Suppressor macrophage (primary cell): ENCODE measurements at places on chromosomes 1 and 21.

GRCh38 chr1:47437447-47438164, at the start of gene FOXD2:
FOXD2 (plus strand) TSS chr1:47438044; CDS start chr1:47438136, 92 bp downstream.
- peak; percentile 96 for DNase-seq

DNA sequence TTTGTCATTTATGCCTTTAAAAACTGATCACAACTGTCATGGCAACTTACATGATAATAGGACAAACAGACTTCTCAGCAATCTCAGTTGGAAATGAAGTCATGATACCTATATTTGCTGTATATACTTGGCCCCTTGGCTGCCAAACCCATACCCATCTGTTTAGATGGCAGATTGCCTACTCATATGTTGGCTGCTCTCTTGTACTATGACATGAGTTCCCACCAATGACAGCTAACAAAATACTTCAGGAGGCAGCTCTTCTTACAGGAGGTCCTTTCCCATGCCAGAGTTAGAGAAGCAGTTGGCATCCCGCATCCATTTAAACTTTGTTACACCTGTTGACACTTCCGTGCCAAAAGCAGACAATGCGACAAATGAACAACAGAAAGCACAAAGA, 603.1 kb upstream of the ADGRL2 start:
- no peak for DNase-seq

DNA sequence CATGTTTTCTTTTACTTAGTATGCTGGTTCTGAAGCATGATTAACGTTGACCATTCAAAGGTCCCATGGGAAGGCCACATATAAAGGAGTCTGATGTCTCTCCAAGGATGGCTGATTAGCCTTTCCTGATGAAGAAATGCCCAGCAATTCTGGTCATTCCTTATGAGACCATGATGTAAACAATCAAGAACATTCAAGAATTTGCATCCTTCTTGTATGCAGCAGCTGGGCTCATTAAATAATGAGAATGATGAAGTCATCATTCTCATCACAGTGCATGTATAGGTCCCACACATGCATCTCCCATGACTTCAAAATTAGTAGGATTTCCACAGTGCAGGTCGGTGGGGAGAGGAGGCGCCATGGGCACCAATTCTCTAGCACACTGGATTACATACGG, 85.4 kb downstream of the APP start:
- no peak for DNase-seq

DNA sequence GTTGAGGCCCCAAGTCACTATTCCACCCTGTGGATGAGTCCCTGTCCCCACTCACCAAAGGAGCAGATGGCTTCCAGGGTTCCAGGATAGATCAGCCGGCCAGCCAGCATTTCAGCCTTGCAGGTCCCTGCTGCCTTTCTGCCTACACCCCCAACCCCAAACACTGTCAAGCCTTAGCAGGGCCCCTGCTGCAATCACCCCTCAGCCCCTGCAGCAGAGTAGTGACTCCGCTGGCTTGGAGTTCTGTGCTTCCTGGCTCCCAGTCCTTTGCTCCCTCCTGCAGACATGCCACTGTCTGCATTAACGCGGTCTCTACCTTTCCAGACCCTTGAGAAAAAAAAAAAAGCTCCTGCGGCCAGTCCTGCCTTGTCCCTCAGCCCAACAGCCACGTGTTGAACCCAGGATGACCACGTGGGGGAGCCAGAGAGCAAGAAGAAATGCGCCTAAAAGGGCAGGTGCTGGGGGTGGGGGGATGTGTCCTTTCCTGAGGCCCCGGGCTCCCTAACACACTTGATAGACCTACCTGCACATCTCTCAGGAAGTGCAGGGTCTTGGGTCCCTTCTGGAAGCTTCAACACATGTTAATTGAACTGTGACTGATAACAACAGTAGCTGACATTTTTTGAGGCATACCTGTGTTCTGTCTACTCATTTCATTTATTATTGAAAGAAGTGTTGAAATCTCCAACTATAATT, 37.4 kb downstream of the RASSF5 start:
- peak; percentile 64 for DNase-seq

DNA sequence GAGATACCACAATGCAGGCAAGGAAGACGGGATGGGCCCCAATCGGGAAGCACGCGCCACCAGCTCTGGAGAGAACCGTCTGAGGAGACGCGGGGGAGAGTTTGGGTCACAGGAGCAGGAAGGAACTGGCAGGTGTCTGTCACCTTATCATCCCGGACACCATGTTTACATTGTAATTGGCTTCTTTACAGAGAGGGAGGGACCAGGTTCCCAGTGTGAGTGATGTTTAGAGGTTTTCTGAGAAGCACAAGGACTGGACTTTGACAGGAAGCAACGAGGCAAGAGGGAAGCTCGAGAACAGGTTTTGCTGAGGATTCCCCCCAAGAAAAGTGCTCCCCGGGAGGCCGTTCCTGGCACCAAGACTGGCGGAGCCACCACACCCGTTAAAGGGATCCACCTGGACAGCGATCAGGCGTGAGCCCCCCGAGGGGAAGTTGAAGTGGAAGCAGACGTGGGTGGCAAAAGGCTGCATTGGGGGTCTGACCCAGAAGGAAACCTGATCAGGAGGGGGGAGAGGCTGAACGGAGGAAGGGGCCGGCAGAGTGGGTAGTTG, 957 bp downstream of the EPS15 start:
- DNase-seq: peak; percentile 59

- no peak for DNase-seq
These were observed 28.3 kb downstream of the TGFBR3 start for GRCh38 chr1:91857557-91858239.

DNA sequence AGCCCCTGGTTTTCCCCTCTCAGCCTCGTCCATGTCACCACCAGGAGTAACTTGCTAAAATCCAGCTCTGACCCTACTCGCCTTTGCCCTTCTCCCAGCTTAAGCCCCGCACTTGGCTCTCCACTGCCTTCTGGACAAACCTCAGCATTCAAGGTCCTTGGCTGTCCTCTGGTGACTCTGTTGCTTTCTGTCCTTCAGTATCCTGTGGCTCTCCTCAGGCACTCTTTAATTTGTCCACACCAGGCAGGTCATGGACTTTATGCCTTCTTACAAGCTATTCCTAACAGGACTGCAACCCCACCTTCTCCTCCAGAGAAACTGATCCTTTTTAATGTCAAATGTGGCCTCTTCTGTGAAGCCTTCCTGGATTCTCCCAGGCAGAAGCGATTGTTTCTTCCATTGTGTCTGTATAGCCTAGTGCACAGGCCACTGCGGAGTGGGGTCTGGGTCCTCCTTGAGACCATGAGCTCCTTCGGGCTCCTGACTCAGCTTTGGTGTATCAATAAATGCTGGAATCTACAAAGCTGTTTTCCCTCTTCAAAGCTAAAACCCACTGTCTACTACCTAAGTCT, 26.7 kb upstream of the CTPS1 start:
- no peak for DNase-seq

- peak; percentile 5 for DNase-seq
These were observed 74.6 kb downstream of the CAMK2N1 start for GRCh38 chr1:20411196-20411980.

DNA sequence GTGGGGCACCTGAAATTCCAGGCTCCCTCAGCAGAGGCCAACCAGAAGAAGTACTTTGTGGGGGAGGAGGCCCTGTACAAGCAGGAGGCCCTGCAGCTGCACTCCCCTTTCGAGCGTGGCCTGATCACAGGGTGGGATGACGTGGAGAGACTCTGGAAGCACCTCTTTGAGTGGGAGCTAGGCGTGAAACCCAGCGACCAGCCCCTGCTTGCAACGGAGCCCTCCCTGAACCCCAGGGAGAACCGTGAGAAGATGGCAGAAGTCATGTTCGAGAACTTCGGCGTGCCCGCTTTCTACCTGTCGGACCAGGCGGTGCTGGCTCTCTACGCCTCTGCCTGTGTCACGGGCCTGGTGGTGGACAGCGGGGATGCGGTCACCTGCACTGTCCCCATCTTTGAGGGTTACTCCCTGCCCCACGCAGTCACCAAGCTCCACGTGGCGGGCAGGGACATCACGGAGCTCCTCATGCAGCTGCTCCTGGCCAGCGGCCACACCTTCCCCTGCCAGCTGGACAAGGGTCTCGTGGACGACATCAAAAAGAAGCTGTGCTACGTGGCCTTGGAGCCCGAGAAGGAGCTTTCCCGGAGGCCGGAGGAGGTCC, 634 bp downstream of the ACTRT2 start:
- no peak for DNase-seq

DNA sequence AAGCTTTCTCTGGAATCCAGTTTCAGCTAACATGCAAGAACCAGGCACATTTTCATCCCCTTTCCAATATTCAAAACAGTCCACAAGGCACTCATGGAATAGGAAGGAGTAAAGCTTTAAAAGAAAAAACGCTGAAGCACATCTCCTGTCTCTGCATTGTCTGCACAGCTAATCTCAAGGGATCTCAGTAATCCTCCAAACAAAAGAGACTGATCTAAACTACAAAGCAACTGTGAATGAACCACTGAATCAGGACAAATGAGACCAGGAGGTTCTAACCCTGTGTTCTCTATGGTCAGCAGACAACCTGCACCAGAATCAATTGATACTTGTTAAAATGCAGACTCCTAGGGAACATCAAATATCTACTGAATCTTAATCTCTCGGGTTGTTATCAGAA, 399.0 kb downstream of the HHAT start:
- no peak for DNase-seq

DNA sequence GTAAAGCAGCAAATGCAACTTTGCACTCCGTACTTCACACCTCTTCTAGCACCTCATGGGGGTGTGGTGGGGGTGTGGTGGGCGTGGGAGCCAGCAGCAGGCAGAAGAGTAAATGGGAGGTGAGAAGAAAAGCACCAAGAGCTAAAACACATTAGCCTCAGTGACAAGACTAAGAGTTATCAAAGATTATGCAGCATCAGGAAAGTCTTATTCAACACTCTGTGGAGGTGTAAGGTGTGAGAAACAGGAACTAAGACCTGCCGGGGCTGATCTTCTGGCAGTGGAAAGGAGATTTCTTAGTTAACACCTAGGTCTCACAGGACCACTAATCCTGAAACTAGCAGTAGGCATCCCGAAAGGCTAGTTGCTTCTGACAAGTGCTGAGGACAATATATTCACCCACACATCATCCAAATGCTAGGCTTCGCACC, 9.9 kb downstream of the TGFBR3 start:
- no peak for DNase-seq

DNA sequence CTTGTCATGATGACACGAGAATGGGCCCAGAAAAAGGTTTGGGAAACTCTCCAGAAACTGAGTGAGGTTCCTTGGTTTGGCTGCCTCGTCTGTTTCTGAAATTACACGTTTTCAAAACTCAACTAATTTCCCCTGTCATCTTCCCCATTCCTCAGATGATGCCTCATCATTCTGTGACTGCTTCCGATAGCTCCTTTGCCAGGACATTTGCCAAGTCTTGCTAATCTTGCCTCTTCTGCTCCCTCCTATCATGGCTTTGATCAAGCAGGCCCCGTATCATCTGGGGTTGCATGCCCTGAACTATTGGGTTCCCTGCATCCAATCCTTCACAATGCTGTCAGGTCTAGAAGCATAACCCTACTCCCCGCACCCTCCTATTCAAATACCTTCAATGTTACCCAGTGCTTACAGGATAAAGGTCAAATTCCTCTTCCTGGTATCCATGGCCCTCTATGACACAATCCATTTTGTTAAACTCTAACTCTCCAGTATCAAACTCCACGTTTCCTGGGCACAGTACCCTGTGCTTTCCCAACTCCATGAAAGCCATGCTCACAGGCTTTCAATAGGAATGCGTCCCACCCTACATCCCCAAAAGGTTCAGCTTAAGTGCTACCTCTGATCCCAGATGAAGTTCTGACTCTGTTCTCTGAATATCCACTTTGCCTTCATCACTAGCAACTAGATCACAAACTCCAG, 22.2 kb upstream of the TMEM200B start:
- DNase-seq: no peak

DNA sequence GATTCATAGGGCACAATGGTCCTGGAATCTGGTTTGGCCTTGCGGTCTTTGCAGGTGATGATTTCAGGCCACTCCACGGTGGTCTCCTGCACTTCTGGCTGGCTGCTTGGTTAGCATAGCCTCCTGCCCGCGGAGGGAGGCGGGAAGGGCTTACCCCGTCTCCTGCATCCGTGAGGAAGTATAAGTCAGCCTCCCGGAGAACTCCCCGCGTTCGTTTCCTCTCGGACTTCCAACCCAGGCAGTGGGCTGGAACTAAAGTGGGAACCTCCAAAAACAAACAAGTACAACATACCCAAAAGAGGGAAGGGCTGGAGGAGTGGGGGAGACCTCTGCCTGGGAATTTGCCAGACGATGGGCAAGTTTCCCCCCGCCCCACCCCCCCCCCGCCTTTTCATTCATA, 939 bp upstream of the CCN1 start:
- DNase-seq: no peak

- DNase-seq: no peak
These were observed 333.1 kb upstream of the CHRM3 start for GRCh38 chr1:239053279-239053678.

GRCh38 chr21:37005548-37006485, 685 bp upstream of the RIPPLY3 start:
- no peak for DNase-seq

GRCh38 chr1:200925831-200926230, 31.1 kb downstream of the INAVA start:
- no peak for DNase-seq

GRCh38 chr1:5632224-5632623, 360.0 kb downstream of the NPHP4 start:
- no peak for DNase-seq

DNA sequence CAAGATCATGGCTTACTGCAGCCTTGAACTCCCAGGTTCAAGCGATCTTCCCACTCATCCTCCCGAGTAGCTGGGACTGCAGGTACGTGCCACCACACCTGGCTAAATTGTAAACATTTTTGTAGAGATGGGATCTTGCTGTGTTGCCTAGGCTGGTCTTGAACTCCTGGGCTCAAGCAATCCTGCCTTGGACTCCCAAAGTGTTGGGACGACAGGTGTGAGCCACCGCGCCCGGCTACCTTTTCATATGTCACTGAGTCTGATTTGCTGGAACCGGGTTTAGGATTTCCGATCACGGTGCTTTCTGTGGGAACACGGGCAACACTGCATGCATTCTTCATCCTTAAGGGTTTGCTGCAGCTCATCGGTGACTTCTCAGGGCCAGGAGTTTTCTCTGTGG, 32.2 kb upstream of the PCBP3 start:
- DNase-seq: no peak

DNA sequence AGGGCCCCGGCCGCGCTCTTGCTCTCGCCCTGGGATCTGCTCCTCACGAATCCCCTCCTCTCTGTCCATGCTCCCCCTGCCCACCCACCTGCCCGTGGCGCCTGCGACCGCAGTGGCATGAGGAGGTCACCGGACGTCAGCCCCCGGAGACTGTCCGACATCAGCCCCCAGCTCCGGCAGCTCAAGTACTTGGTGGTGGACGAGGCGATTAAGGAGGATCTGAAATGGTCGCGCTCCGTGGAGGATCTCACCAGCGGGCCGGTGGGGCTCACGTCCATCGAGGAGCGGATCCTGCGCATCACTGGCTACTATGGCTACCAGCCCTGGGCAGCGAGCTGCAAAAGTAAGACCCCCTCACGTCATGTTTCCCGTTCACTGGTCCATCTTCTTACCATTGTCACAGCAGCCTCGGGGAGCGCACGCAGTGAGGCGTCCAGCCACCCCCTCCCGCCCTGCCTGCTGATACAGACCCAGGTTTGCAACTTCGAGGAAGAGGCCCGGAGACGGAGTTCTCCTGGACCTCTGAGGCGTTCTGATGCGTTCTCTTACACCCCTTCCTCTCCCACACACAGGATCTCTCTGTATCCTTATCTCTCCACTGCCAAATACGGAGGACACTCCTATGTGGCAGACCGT, 1.1 kb downstream of the SLC35F3 start:
- DNase-seq: no peak

- DNase-seq: peak; percentile 43
These were observed 9.5 kb downstream of the BMP8A start for GRCh38 chr1:39500862-39501389.

GRCh38 chr1:5896706-5897660, 95.2 kb downstream of the NPHP4 start:
- DNase-seq: no peak

- no peak for DNase-seq
These were observed 10.9 kb downstream of the LRP8 start for GRCh38 chr1:53316766-53317581.
